HL-60 (cell line): ENCODE measurements at places on chromosomes 6 and 20.

DNA sequence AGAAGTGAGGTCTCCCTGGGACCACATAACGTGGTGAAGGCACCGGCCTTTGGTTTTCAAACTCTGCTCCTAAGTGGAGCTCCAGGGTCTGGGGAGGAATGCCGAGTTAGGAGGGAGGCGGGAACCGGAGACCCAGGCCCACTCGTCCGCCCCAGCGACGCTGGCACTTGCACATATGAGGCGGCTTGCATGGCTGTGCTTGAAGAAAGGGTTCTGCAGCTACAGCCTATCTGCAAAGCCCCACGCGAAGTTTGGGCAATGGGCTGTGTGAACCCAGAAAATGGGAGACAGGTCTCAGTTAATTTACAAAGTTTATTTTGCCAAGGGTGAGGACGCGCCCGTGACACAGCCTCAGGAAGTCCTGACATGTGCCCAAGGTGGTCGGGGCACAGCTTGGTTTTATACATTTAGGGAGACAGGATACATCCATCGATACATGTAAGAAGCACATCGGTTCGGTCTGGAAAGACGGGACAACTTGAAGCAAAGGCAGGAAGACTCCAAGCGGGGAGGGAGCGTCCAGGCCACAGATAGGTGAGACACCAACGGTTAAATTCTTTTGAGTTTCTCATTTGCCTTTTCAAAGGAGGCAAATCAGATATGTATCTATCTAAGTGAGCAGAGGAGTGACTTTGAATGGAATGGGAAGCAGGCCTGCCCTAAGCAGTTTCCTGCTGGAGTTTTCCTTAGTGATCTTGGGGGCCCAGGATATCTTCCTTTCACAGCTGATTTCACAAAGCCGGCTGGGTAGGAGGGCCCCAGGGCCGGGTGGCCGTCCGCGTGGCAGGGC, 782 bp upstream of the PCMTD2 start:
- DNase-seq: no peak

- no peak for DNase-seq
These were observed 189.3 kb downstream of the ERMARD start for GRCh38 chr6:169940481-169941271.

DNA sequence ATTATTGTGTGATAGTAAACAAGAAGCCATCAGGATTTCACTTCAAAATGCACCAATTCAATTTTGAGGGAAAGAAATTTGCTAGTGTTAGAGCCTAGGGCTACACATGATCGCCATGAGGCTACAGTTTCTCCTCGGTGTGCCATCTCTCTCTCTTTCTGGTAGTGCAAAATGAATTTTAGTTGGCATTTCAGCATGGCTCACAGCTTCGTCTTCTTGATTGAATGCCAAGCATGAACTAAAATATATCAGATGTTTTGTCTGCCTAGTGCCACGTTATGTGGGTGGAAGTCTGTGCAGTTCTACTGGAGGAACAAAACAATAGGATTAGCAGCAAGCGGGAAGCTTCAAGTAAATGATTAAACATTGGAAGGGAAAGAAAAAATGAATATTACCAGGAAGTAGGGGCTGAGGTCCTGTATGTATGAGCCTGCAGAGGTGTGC, 6.8 kb upstream of the MRAP2 start:
- DNase-seq: no peak

DNA sequence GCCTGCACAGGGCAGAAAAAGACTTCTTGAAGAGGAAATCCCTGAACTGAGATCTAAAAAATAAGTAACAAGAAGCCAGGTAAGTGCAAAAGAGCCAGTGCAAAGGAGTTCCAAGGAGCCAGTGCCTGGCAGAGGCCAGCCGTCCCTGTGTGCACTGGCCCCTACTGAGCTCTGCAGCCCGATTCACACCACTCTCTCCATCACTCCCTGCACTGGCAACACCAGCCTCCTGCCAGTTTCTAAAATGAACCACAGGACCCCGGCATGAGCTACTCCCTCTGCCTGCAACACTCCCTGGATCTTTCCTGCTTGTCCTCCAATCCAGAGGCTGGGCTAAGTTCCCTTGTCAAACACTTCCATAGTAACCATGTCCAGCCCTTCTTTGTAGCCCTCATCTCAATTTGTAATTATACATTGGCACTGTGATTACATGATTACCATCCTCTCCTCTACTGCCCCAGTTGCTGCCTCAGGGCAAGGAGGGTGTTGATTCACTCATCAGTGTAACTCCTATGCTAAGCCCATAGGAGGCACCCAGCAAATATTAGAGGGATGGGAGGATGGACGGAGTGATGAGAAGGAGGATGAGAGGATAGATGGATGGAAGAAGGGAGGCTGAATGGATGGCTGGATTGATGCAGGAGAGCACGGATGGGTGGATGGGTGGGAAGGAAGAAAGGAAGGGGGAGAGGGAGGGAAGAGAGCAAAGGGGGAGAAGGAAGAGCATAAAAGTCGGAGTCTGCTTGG, 49.3 kb downstream of the SIRPA start:
- DNase-seq: no peak

- DNase-seq: peak; percentile 23
These were observed 50.3 kb upstream of the TXNDC5 start for GRCh38 chr6:7960848-7961247.

DNA sequence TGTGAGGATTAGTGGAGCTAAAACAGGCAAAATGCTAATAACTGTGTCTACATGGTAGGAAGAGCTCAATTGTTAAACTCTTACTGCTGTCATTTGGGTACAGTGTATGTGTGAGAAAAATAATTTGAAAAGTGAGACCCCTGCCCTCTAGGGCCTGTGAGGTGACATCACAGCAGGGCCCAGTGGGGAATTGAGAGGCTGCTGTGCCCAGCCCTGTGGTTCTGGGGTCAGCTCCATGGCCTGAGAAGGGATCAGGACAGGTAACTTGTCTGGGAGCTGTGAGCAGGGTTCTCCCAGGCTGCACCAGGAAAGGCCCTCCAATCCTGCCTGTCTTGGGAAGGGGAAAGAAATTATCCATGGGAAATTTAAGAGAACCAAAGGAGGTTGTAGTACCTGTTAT, 1.3 kb downstream of the SIRPB1 start:
- DNase-seq: no peak

GRCh38 chr6:166282394-166283032, 25.7 kb downstream of the PRR18 start:
- DNase-seq: no peak

DNA sequence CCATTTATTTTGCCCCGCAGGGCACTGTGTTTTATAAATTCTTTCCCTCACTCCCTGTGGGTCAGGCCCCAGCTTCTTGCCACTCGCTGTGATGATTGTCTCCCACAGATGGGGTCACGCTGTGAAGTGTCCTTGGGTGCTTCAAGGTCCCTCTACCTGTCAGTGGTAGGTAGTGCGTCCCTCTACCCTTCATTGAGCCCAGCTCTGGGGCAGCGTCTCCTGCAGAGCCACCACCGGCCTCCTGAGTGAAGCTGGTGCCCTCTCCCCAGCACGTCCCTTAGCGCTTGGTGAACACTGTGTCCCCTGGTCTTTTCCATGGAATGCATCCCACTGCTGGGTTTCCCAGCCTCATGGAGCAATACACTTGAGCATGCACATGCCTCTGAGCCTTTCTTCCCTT, 108.2 kb downstream of the NRN1 start:
- no peak for DNase-seq

DNA sequence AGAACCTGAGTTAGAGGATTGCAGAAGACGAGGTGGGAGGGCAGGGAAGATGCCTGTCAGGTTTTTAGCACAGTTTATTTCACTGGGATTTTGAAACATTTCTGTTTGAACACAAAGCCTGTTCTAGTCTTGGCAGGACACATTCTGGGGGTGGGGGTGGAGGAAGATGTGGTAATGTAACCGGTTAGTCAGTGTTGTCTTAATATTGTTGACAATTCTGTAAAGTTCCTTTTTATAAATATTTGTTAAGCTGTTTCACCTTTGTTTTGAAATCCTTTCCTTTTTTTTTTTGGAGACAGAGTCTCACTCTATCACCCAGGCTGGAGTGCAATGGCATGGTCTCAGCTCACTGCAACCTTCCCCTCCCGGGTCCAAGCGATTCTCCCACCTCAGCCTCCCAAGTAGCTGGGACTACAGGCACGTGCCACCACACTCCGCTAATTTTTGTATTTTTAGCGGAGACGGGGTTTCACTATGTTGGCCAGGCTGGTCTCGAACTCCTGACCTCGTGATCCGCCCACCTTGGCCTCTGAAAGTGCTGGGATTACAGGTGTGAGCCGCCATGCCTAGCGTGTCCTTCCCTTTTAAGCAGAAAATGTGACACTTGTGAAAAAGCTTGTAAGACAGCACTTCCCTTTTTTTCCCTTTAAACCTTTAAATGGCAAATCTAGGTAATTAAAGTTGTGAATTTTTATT, 20.2 kb downstream of the SLC9A8 start:
- DNase-seq: peak; percentile 80

- no peak for DNase-seq
These were observed 76.0 kb downstream of the SRC start for GRCh38 chr20:37421988-37422387.
